ENCODE measurements at places on chromosomes 2 and 18. TPM values are rescaled to one million over a fixed set of nuclear protein-coding genes. Genes with fewer than 3 reads are reported as not detected.
A peak's percentile ranks its signal among the peaks of the same experiment; 100 is the strongest.

DNA sequence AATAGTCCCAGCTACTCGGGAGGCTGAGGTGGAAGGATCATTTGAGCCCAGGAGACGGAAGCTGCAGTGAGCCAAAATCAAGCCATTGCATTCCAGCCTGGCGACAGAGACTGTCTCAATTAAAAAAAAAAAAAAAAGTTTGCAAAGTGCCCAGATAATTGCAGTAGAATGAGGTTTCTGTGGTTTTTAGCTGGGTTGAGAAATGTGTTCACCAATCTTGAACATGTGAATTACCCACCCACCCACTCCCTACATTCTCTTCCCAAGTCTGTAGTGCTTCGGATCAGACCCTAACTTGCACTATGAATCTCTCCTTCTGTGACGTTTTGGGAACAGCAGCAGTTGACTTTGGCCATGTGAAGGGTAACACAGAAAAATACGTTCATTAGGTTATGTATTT lies 247.3 kb downstream of the PTGR3 start:
- H3K36me3 ChIP-seq: peaks cover 9% of the 10 kb centered on the region
- DNase-seq: no peak
- H3K4me1 ChIP-seq: no peaks in the 10 kb centered on the region
- no peak overlapping the region for H3K4me3 ChIP-seq
- H3K27ac ChIP-seq: no peak overlapping the region
- H3K27me3 ChIP-seq: no peaks in the 10 kb centered on the region

DNA sequence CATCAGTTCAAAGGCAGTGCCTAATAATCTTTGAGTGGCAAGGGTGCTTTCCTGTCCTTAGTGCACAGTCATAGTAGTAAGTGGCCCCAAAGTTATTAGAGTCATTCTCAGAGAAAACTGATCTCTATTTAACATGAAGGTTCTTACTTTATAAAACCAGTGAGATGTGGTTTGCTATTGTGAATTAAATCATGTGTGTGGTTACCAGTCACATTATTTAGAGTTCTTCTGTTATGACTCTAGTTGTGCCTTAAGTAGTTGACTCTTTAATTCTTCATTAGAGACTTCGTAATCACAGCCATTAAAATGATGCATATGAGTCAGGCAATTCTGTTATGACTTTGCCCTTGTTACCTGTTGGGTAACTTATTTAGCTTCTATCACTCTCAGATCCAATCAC lies 1392.9 kb upstream of the ACVR2A start:
- DNase-seq: no peak
- H3K4me1 ChIP-seq: no peaks in the 10 kb centered on the region
- H3K36me3 ChIP-seq: no peaks in the 10 kb centered on the region
- no peak overlapping the region for H3K27ac ChIP-seq
- H3K27me3 ChIP-seq: no peaks in the 10 kb centered on the region
- H3K4me3 ChIP-seq: no peak overlapping the region

GRCh38 chr2:233365861-233366520 lies 11.7 kb downstream of the DGKD start:
- no peak overlapping the region for H3K27ac ChIP-seq
- H3K36me3 ChIP-seq: no peaks in the 10 kb centered on the region
- peak; percentile 34 for DNase-seq
- H3K4me1 ChIP-seq: no peaks in the 10 kb centered on the region
- no peaks in the 10 kb centered on the region for H3K27me3 ChIP-seq
- H3K4me3 ChIP-seq: no peak overlapping the region

DNA sequence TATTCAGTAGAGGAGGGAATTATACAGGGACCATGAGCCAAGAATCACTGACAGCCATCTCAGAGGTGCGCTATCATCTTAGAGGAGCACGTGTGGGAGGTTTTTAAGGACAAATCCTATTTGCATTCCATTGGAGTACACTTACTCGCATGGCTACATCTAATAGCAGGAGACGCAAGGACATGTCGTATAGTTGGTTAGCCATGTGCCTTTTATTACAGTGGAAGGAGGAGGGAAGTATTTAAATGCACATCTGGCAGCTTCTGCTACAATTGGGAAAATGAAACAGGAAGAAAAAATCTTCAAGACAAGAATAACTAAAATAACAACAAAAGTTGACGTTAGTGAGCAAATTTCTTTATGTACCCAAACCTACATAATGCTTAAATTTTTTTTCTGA lies 86.5 kb upstream of the UGP2 start:
- no peak for DNase-seq
- no peak overlapping the region for H3K4me3 ChIP-seq
- no peak overlapping the region for H3K27ac ChIP-seq
- H3K4me1 ChIP-seq: no peaks in the 10 kb centered on the region
- no peaks in the 10 kb centered on the region for H3K27me3 ChIP-seq

- no peaks in the 10 kb centered on the region for H3K36me3 ChIP-seq
- no peak overlapping the region for H3K27ac ChIP-seq
- no peaks in the 10 kb centered on the region for H3K27me3 ChIP-seq
- no peak for DNase-seq
- H3K4me3 ChIP-seq: no peak overlapping the region
These were observed 5.9 kb upstream of the IMPACT start for GRCh38 chr18:24420551-24420950.

DNA sequence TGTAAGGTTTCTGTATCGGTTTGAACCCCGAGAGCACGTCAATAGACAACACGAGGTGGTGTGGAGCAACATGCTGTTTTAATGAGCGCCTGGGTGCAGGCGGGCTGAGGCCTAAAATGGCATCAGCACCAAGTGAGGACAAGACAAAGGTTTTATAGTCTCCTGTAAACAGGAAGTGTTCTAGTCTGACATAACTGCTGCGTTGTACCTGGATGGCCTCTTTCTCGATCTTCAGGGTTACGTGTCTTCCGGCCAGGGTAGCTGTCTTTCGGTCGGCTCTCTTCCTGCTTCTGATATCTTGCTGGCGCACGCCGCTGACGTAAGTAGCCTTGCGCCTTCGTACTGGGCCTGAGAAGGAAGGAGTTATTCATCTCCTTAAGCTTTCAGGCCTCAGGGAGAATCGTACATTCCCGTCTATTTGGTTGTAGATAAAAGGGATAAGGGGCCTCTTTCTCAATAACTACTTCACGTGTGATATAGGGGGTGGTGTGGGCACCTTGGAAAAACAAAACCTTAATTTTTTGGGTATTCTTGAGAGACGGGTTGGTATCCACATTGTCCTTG lies 53.5 kb downstream of the KYNU start:
- H3K36me3 ChIP-seq: no peaks in the 10 kb centered on the region
- DNase-seq: no peak
- H3K4me3 ChIP-seq: no peak overlapping the region
- no peaks in the 10 kb centered on the region for H3K27me3 ChIP-seq
- no peak overlapping the region for H3K27ac ChIP-seq

GRCh38 chr2:237596520-237597195 lies 6.1 kb upstream of the RAB17 start:
- no peaks in the 10 kb centered on the region for H3K27me3 ChIP-seq
- peak overlapping the region; percentile 22 for H3K27ac ChIP-seq
- no peak for DNase-seq
- H3K4me3 ChIP-seq: no peak overlapping the region
- no peaks in the 10 kb centered on the region for H3K36me3 ChIP-seq
- no peaks in the 10 kb centered on the region for H3K4me1 ChIP-seq

DNA sequence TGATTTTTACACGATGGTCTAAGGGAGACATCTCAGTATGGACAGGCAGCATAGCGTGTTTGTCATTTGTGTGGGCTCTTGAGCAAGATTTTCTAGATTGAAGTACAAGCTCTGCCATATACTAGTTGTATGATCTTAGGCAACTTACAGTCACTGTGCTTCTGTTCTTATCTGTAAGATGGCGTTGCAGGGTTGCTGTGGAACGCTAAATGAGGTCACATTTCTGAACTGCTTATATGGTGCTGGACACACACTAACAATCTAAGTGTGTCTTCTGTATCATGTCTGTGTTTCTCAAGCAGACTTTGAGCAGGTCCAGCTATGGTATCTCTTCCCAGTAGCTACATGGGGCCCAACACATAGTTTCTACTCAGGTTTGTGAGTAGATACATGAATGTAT lies 29.2 kb downstream of the PARD3B start:
- H3K27ac ChIP-seq: no peak overlapping the region
- no peak for DNase-seq
- no peaks in the 10 kb centered on the region for H3K27me3 ChIP-seq

- H3K4me3 ChIP-seq: no peak overlapping the region
- H3K27me3 ChIP-seq: no peaks in the 10 kb centered on the region
- DNase-seq: no peak
- H3K27ac ChIP-seq: no peak overlapping the region
- no peaks in the 10 kb centered on the region for H3K4me1 ChIP-seq
These were observed 327.3 kb downstream of the BCL11A start for GRCh38 chr2:60226191-60226590.

FOSL2 gene
- 116 TPM for total RNA-seq

SPEG gene
- total RNA-seq: 90.8 TPM

RTP5 gene
- not detected for total RNA-seq

PARD6G gene
- 1.9 TPM for total RNA-seq

BCL11A gene
- 2.2 TPM for total RNA-seq

TMEM198 gene
- 1.8 TPM for total RNA-seq

RHOB gene
- total RNA-seq: 471 TPM

ZNF396 gene
- 0.30 TPM for total RNA-seq

ZSWIM2 gene
- not detected for total RNA-seq

STAT4 gene
- 27.3 TPM for total RNA-seq

IDH1 gene
- 18.6 TPM for total RNA-seq
